Stimulated activated CD8-positive, alpha-beta memory T cell treated with anti-CD3 and anti-CD28 coated beads, Interleukin-4, amount 100 ng/mL, for 24 hours (primary cell): ENCODE measurements at places on chromosomes 5 and 9.

- DNase-seq, result no peak
These were observed 8.5 kb downstream of the GOLPH3 start for GRCh38 chr5:32165597-32165996.

DNA sequence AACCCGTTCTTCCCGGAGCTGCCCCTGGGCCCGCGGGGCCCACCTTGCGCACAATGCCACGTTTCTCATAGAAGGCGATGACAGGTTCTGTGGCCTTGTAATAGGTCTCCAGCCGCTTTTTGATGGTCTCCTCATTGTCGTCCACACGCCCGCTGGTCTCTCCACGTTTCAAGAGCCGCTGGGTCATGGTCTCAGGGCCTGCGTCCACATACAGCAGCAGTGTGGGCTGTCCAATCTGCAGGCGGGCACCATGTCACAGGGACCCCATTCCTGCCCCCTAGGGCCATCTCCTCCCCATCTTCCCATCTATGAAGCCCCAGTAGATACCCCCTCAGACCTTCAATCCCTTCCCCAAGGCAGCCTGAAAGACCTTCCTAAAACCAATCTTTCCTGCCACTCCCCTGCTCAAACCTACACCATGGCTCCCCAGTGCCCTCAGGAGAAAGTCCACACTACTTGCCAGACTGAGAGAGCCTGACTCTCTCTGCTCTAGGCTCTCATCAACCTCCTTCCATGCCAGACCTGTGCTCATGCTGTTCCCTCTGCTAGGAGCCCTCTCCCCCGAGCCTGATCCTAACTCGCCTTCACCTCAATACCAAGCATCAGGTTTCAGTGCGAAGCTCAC is 9.1 kb downstream of the AK1 start:
- no peak for DNase-seq

DNA sequence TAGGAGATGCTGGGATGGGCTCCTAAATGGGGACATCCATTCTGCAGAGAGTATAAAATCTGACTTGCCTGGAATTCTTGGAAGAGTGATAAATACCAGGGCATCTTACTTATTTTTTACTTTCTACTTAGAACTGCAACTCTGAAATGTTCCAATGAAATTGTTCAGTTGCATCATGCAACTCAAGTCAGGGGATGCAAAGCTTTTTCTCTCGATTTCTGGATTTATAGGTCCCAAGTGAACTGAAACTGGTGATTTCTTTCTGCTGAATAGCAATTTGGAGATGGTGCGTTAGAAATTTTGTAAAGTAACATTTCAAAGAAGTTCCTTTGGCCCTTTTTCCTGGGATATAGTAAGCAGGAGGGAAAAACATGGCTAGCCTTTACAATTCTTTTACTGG is 238.4 kb upstream of the CD180 start:
- no peak for DNase-seq

- DNase-seq, result no peak
These were observed 5.9 kb downstream of the EMB start for GRCh38 chr5:50435168-50435567.

DNA sequence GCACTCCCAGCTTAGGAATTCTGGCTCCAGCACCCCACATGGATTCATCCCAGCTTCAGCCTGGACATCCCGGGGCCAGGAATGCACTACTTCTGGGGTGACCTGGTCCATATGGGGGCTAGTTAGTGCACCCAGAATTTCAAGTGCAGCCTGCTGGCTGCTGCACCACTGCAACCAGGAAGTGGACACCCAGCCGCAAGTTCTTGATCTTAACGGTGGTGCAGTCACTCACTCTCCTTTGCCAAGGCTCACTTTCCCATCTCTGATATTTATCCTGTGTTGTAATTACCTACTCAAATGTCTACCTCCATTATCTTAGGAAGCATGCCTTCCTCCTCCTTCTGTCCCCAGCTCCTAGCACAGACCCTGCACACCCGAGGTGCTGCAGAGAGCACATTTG is 26.2 kb upstream of the RAB14 start:
- no peak for DNase-seq

DNA sequence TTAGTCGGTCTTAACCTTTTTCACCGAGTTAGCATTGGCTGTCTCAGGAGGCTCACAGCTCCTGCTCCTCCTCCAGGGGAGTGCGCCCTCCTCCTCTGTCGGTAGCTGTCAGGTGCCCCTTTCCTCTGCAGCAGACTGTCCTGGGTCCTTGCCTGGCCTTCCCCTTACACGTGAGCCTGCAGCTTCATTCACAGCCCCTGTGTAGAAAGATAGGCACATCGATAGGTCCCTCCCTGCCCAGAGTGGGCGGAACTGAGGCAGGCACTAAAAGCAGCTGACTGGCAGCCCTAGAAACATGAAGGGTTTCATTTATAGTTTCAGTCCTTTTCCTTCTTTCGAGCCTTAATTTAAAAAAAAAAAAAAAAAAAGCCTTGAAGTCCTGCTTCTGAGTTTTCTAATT is 17.2 kb downstream of the TENT4A start:
- DNase-seq, result no peak

DNA sequence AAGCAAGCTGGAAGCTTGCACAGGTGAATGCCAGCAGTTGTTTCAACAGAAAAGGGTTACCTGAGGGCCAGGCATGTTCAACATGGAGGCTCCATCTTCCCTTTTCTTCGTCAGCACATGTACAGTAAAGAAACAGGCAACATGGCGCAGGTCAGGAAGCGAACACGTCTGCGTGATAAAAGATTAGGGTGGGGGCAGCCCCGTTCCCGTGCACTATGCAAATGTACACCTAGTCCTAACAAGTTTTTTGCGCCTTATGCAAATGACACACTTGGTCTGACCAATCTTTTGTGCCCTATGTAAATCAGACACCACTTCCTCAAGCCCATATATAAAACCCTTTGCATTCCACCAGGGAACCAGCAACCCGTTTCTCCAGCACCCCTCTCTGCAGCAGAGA is 452.1 kb upstream of the PTPRD start:
- no peak for DNase-seq

GRCh38 chr9:71329873-71330272 is 208.5 kb upstream of the TRPM3 start:
- no peak for DNase-seq

DNA sequence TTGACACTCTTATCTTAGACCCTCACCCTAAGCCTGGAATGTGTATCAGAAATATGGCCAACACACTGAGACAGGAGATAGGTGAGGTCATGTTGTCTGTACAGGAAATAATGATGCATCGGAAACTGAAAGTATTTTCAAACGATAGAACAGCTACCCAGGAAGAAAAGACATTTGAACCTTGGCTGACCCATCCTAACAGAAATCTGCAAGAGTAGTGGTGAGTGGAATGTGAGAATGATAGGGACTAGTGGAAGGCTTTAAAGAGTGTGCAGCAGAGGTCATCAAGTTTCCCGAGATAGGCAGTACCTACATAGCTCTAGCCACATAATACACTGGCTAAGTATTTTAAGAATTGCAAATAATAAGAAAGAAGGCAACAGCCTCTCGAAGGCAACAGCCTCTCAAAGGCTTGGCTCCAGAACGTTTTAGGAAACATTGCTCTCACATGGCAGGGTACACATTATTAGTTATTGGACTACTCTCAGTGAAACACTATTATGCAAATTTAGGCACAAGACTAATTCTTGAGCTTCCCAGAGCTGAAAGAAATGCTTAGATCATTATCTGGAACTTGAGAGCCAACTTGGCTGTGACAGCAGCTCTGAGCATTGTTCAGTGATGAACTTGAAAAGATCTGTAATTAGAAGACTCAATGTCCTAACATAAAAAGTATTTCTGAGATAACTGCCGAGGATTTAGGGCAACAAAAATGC is 133.1 kb upstream of the FBXL7 start:
- DNase-seq, result no peak

- DNase-seq, result no peak
These were observed 84.7 kb downstream of the ST8SIA4 start for GRCh38 chr5:100818340-100818739.

DNA sequence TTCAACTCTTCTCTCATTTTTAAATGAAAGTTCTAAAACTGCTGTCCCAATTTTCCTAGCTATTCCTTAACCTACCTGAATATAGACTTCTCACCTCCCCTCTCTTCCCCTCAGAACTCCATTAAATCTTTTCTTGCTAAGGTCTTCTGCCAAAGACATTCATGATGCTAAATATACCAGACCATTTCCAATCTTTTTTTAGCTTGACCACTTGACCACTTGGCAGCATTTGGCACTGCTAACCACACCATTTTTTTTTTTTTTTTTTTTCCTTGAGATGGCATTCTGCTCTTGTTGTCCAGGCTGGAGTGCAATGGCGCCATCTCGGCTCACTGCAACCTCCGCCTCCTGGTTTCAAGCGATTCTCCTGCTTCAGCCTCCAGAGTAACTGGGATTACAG is 3.6 kb upstream of the ZNF131 start:
- DNase-seq, result no peak

DNA sequence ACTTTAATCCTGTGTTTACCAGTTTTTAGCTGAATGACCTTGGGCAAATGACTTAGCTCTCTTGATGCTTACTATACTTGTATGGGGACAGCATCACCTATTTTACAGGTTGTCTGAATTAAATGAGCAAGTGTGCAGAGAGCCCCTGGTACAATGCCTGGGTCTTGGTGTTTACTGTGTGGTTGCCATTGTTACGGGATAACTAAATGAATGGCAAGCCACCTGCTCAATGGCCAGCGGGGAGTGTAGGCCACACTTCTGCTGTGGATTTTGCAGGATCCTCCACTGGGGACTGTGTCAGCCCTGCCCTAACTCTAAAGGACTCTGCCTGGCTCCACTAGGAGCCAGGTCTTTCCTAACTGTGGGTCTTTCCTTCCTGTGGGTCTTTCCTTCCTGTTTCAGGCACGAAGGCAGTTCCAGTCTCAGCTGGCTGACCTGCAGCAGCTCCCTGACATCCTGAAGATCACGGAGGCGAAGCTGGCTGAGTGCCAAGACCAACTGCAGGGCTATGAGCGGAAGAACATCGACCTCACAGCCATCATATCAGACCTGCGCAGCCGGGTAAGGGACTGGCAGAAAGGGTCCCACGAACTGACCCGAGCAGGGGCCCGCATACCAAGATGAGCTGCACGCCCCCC is 10.3 kb upstream of the GLE1 start:
- DNase-seq, result no peak

GRCh38 chr5:126816649-126817048 is 39.7 kb downstream of the LMNB1 start:
- no peak for DNase-seq
